Fibroblast of lung (primary cell): ENCODE measurements at places on chromosomes 16 and 17.

DNA sequence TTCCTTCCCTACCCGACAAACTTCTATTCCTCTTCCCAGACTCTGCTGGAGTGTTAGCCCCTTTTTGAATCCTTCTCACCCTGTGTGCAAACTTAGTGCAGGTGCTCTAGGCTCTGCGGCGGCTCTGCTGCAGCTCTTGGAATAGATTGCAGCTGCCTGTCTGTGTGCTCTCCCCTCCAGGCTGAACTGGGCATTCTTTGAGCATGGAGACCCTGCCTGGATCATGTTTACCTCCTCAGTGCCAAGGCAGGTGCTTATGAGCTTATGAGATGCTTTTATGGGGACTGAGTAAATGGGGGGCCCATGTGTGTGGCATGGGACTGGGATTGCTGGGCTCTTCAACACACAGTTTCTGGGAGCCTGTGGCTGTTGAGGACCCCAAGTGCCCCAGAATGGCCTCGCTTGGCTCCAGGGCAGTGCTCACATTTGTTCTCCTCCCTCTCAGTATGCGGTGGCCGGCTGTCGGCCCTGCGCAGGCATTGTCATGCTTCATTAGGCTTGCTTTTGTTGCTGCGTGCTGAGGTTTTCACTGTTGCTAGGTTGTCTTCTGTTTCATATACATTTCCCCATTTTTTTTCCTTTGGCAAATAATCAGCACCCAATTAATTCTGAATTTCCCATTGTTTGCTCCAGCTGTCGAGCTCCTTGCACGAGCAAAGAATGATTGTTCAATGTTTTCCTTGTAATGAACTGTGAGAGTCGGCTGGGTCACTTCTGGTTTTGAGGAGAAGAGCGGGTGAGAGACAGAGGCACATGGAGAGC is 185.5 kb upstream of the NLRP1 start:
- DNase-seq, result peak; percentile 38
- no peak overlapping the region for H3K27ac ChIP-seq
- no peaks in the 10 kb centered on the region for H3K4me1 ChIP-seq
- no peaks in the 10 kb centered on the region for H3K36me3 ChIP-seq
- H3K4me3 ChIP-seq, result no peak overlapping the region

DNA sequence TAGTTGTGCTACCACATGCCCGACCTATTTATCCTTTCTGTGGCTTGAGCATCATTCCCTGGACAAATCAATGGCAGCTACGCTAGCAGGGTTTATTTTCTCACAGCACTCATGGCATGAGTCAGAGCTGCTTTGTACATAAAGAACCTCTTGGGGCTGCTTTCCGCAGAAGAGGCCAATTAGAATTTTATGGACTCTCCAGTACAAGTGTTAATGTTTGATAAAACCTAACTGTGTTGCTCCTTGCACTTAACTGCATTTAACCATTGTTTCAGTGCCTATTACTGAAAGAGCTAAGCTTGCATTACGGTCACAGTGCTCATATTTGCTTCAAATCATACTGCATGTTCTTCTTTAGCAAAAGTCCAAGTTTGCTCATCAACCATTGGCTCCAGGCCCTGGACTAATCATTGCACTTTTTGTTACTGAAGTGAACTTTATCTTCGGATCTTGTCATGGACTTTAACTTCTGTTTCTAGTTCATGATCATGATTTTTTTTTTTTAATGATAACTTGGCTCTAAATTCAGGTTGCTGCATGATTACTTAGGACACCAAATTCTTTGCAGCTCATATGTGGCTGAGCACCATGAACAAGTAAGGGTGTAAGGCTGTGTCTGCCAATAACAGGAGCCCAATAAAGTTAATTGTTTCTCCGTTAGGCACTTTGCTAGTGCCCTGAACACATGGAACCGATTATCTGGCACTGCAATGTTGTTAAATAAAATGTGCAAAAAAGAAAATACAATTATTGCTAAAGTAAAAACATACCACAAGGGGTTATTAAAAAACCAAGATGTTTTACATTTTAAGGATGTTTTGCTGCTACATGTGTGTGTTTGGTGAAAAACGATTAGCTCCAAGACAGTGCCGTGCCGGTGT is 492.2 kb downstream of the KCNJ2 start:
- peak; percentile 63 for DNase-seq
- H3K36me3 ChIP-seq, result no peaks in the 10 kb centered on the region
- H3K4me1 ChIP-seq, result no peaks in the 10 kb centered on the region
- no peak overlapping the region for H3K27ac ChIP-seq
- H3K27me3 ChIP-seq, result no peaks in the 10 kb centered on the region

DNA sequence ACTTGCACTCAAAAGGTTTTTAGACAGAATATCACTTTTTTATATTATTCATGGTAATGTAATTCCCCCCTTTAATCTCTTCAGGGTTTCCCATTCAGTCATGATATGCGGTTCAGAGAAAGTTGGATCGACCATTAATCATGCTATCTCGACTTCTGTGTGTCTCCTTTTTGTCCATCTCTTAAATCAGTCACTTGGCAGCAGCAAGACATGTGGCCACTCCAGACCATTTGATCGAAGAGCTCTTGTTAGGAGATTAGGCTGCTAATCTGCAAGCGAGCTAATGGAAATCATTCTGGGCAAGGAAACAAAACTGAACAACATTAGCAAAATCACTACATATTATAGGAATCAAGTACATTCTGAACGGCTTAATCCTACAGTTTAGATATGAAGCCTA is 449.9 kb downstream of the WWOX start:
- H3K27me3 ChIP-seq, result no peaks in the 10 kb centered on the region
- no peak overlapping the region for H3K4me3 ChIP-seq
- no peak overlapping the region for H3K27ac ChIP-seq
- H3K36me3 ChIP-seq, result no peaks in the 10 kb centered on the region
- no peaks in the 10 kb centered on the region for H3K4me1 ChIP-seq

DNA sequence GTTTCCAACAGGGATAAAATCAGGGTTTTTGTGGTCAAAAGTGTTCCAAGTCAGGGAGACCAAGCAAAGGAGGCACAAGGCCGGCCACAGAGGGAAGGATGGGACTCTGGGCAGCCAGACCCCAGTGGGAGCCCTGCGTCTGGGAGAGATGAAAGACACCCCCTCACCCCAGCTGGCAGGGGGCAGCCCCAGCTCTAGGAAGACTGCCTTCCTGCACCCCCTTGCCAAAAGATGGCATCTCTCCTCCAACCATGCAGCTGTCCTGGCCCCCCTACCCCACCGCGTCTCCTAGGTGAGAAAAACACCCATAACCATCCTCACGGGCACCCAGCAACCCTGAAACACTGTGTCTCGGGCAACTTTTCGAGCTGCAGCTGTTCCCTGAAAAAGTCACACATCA is 51.3 kb downstream of the CUEDC1 start:
- peaks cover 31% of the 10 kb centered on the region for H3K4me1 ChIP-seq
- H3K4me3 ChIP-seq, result no peak overlapping the region
- no peak for DNase-seq
- peak overlapping the region; percentile 2 for H3K27ac ChIP-seq
- H3K36me3 ChIP-seq, result no peaks in the 10 kb centered on the region
- no peaks in the 10 kb centered on the region for H3K27me3 ChIP-seq

GRCh38 chr17:2825253-2825970 is 29.2 kb downstream of the RAP1GAP2 start:
- H3K27ac ChIP-seq, result no peak overlapping the region
- DNase-seq, result no peak
- H3K4me3 ChIP-seq, result no peak overlapping the region
- no peaks in the 10 kb centered on the region for H3K4me1 ChIP-seq

- H3K27me3 ChIP-seq, result no peaks in the 10 kb centered on the region
- peaks cover 4% of the 10 kb centered on the region for H3K4me1 ChIP-seq
- no peak for DNase-seq
- H3K4me3 ChIP-seq, result no peak overlapping the region
- H3K27ac ChIP-seq, result no peak overlapping the region
Observed at GRCh38 chr17:50843150-50843905, 7.9 kb downstream of the WFIKKN2 start.

GRCh38 chr16:28151180-28151579 is 60.6 kb downstream of the XPO6 start:
- no peak for DNase-seq
- no peaks in the 10 kb centered on the region for H3K27me3 ChIP-seq
- H3K36me3 ChIP-seq, result peaks cover 18% of the 10 kb centered on the region
- H3K4me3 ChIP-seq, result no peak overlapping the region
- no peaks in the 10 kb centered on the region for H3K4me1 ChIP-seq
